ENCODE measurements at places on chromosomes 4 and X.

GRCh38 chrX:69153060-69153730 lies 12.1 kb downstream of the PJA1 start:
- peak; percentile 82 for DNase-seq

DNA sequence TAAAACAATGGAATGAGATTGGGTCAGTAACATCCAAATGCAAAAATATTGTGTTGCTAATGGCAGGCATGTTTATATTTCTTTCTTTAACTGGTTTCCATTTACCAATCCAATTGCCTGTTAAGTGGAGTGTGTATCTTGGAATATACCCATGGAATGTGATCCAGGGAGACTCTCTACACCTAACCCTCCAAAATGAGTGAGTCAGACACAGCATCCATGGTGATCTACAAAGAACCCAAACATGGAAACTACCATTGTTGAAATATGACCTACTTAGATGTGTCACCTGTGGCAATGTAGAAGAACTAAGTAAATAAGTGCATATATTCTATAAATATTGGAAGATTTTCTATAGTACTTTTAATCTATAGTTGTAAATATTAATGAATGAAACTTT lies 110.3 kb downstream of the AREG start:
- DNase-seq, result no peak

GRCh38 chr4:39710098-39710896 lies 12.4 kb downstream of the UBE2K start:
- no peak for DNase-seq

GRCh38 chr4:82614838-82615449 lies 53.2 kb upstream of the TMEM150C start:
- no peak for DNase-seq

DNA sequence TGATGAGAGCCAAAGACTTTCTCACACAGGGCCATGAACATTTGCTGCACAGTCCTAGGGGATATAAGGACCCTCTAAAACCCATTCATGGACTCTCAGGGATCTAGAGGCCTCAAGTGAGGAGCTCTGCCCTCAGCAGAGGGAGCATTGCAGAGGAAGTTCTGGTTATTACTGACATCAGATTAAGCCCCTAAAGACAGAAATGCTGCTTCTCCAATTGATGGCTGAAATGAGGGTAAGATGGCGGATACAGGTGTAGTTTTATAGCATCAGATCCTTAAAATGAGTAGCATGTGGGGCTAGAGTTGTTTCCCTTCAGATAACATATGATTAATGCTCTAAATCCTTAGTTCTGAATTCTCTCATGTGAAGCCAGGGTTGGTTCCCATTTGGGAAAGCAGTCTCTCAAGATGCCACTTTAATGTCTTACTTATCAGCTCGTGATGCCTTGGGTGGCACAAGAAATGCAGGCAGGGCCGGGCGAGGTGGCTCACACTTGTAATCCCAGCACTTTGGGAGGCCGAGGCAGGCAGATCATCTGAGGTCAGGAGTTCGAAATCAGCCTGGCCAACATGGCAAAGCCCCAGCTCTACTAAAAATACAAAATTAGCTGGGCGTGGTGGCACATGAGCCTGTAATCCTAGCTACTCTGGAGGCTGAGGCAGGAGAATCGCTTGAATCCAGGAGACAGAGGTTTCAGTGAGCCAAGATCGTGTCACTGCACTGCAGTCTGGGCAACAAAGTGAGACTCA lies 7.9 kb downstream of the RHOH start:
- no peak for DNase-seq

GRCh38 chrX:100830547-100830946 lies 10.4 kb downstream of the CSTF2 start:
- no peak for DNase-seq

- no peak for DNase-seq
These were observed 73.9 kb downstream of the RTL5 start for GRCh38 chrX:72057849-72058248.

GRCh38 chrX:18286322-18286831 lies 65.7 kb upstream of the BEND2 start:
- DNase-seq, result no peak

DNA sequence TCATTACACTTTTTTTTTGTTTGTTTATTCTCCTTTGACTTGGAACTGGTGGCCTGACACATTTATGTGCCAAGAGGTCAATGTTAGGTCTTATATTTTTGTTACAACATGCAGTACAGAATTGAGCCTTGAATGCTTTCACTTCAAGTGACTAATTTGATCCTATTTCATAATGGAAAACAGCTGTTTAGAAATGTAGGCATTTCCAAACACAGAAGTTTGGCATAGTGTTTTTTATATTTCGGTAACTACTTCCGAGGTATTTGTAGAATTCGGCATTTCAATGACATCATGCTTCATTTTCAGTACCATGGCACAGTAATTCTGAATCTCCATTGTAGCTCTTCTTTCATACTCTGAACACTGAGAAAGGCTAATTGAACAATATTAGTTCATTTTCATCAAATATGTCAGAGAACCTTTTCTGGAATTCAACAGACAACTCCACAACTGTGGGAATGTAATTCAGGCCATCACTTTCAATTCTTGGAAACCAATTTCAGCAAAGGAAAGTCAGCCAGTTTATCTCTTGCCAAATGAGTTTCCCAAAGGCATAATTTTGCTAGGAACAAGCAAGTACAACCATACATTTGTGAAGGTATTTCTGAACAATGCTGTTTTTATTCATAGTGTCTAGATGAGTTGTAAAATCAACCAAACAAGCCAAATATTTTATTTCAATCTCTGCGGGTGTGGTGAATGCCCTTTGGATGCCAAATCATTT lies 11.4 kb downstream of the FAM120C start:
- no peak for DNase-seq

DNA sequence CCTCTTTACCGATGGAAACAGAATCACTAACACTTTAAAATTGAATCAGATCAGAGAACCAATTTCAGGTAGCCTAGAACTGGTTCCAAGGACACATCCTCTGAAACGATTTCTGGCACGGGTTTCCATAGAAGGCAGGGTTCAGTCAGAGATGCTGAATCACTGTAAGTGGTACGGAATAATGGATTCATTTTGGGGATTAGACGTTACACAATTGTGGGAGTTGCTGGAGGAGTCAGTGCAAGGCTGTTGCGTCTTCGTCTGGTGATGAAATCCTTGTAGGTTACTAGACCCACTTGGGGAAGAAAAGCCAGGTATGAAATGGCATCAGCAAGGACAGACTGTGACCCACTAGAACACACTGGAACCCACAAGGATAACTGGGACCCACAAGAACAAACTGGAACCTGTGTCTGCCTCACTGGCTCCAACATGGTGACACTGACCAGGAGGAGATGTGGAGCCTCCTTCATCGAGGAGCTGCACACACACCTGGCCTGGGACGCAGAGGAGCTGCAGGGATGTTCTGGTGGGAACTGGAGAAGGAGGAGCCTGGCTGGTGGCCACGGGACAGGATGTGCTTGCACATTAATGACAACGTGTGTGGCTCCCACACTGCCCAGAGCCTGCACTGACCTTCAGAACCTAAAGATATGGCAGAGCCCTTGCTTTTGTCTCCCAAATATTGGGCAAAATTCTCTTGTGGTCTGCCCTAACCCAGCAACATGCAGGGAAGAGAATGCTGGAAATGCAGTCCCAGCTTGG lies 105.1 kb downstream of the TRAPPC11 start:
- no peak for DNase-seq

DNA sequence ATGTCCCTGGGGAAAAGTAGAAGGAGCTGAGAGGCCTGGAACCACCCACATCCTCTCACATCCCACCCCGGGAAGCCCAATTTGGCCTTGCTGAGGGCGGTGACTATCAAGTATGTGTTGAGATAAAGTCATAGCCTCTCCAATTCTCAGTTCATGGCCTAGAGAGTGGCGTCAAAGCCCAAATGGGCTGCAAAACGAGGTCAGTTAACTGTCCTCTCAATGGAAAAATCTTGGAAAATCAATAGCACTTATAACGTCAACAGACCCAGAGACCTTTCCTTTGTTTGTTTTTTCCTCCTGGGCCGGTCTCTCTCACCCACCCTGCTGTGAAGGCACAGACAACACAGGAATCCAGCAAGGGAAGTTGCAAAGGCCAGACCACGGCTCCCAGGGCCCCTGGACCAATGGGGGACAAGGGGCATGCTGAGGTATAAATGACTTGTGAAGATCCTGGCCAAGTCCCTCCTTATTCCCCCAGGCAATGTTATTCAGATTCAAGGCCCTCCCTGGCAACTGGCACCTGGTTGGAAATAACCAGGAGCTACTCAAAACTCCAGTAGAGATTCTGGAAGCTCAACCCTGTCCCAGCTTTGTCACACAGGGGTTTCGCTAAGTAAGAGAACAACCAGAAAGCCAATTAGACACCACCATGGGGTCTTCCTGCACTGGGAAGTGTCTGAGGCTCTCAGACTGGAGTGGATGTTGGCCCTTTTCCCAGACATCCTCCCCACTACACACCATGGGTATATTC lies 38.6 kb downstream of the TSC22D3 start:
- DNase-seq, result peak; percentile 38

DNA sequence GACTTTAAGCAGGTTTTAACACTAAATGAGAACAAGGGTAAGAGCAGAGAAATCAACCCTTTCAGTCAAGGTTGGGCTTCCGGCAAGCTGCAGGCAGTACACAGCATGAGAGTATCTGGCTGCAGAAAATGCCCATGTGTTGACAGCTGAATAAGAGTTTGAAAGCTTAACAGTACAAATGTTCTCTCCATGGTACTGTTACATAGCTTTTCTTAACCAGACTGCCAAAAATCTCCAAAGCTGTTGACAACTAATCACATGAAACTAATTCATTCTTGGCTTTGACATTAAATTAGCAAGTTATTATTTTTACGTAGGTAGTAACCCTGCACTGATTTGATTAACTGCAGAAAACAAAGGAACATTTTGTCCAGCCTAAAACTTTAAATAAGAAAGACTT lies 153.5 kb downstream of the SLC10A7 start:
- DNase-seq, result no peak

GRCh38 chr4:41784191-41784979 lies 35.9 kb upstream of the PHOX2B start:
- no peak for DNase-seq

- peak; percentile 87 for DNase-seq
These were observed at the start of gene PGRMC1 for GRCh38 chrX:119235872-119236622. Gene PGRMC1, plus strand, starts transcription at chrX:119236285. Its CDS starts 79 bp downstream, at chrX:119236364.

- no peak for DNase-seq
These were observed 68.8 kb downstream of the IL15 start for GRCh38 chr4:141705048-141705746.

GRCh38 chr4:113474017-113474416 lies 287.5 kb downstream of the CAMK2D start:
- no peak for DNase-seq

GRCh38 chr4:70958681-70959080 lies 34.8 kb upstream of the DCK start:
- no peak for DNase-seq

DNA sequence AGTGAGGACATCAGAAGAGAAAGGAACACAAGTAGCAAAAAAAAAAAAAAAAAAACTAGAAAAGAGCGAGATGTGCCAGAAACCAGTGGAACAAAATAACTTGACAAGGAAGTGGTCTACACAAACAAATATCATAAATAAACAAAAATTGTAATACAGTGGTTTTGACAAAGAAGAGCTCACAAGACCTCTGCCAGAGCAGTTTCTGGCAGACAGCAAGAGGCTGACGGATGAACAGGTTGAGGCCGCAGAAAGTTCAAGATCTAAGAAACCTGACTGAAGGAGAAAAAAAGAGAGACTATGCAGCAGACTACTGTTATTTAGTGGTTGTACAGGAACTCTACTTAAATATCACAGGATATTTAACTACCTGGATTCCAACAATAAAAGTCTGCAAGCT lies 66.2 kb downstream of the MAB21L2 start:
- DNase-seq, result no peak

DNA sequence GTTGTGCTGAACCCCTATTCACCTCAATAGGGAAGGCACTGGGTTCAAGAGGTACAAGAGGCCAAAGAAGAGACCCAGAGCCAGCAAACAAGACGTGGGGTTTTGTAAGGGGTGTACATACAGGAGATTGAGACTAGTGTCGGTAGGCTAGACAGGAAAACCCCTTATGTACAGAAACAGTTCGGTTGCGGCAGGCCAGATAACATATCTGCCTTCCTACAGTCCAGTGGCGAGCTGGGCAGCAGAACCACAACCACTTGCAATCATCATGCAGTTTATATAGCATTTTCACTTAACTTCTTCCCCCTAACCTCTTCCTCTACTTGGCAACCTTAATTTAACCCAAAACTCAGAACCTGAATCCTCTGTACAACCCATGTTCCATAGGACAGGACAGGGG lies 422.2 kb downstream of the PDHA2 start:
- no peak for DNase-seq

- no peak for DNase-seq
These were observed 62.3 kb downstream of the ALG13 start for GRCh38 chrX:111743316-111743715.

- DNase-seq, result no peak
These were observed 122.3 kb downstream of the MID1IP1 start for GRCh38 chrX:38923451-38923969.

DNA sequence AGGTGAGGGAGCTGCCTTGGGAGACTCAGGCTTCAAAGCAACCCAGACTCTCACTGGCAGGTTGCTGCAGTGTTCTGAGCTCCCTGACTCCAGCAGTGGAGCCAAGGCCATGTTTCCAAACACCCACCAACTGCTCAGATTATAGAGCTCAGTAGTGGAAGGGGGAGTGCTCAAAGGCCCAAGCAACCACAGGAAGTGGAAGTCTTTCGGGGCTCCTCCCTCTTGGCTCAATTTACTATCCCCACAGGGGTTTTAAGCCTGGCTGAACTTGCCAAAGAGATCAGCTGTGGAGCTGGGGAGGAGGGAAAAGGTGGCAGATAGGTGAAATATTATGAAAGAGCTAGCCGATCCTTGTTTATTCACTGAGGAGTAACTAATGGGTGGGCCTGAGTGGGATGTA lies 82.5 kb downstream of the HPRT1 start:
- peak; percentile 46 for DNase-seq

DNA sequence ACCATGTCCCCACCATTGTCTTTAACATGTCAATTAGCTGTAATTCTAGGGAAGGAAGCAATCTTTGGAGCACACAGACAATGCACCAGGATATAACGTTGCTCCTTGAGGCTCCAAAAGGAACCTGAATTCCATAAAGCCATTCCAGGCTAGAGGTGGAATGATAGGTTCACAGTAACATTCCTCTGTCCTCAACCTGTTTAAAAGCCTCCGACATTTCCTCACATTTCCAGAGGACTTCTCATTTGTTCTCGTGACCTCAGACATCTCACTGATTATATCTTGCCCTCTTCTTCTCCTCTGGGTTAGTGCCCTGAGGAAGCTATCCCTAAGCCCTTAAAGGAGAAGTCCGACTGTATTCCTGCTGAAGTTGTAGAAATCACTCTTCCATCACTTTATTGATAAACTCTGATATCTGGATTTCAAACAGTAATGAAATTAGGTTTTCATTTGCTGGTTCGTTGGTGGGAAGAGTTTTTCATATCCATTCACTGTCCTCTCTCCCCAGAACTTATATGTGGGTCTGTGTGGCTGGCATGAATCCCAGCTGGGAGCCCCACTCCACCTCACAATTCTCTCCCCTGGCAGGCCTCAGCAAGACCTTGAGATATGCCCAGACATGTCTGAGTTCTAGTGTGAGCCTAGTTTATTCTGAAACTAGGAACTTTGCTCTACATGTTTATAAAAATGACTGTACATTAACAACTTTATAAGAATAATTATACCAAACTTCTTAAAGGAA lies 44.2 kb upstream of the PRSS12 start:
- peak; percentile 12 for DNase-seq

Measured in GM23338 (cell line).